ENCODE measurements at places on chromosomes 7 and 10. TPM values are rescaled to one million over a fixed set of nuclear protein-coding genes. Genes with fewer than 3 reads are reported as not detected.

Gene PLAC9
- 31.4 TPM for total RNA-seq

Gene PNLIPRP1
- total RNA-seq = not detected

Gene DNAJB6
- total RNA-seq = 74.5 TPM

Gene URGCP
- total RNA-seq = 41.0 TPM

Gene BMPER
- total RNA-seq = 0.60 TPM

Gene GPNMB
- 60.6 TPM for total RNA-seq

Gene CCDC3
- total RNA-seq = 33.5 TPM

Gene SLC16A9
- total RNA-seq = 15.5 TPM

GRCh38 chr7:50863053-50863452 lies 80.4 kb upstream of the GRB10 start:
- no peaks in the 10 kb centered on the region for H3K27me3 ChIP-seq
- no peak for DNase-seq
- no peaks in the 10 kb centered on the region for H3K36me3 ChIP-seq
- no peaks in the 10 kb centered on the region for H3K4me1 ChIP-seq
- H3K27ac ChIP-seq = no peak overlapping the region
- H3K4me3 ChIP-seq = no peak overlapping the region

DNA sequence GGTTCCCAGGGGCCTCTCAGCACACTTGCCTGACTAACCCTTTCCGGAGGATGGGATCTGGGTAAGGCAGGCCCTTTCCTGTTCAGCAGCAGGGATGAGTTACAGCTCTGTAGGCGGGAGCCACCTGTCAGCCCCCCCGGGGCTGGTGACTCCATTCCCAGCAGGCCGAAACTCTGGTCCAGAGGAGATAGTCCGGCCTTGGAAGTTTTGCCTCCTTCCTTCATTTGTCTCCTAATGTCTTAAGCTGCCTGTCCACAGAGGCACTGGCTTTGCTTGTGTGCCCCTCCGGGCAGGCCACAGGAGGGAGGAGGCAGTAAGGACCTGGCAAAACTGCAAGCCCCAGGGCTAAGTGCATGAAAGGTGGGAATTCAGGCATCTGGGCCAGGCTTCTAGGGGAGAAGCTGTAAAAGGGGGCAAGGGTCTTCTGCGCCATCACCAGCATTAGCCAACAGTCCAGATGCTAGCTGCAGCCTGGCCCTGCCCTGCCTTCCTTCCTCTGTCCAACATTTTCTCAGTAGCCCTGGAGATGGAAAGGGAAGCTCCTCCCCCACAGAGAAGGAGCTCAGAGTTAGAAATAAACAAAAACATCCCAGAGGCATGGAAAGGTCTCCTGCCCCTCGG lies 1.2 kb downstream of the ADIRF start:
- H3K4me3 ChIP-seq = peak overlapping the region; percentile 62
- DNase-seq = no peak
- peak overlapping the region; percentile 97 for H3K27ac ChIP-seq
- H3K36me3 ChIP-seq = no peaks in the 10 kb centered on the region
- H3K27me3 ChIP-seq = no peaks in the 10 kb centered on the region

DNA sequence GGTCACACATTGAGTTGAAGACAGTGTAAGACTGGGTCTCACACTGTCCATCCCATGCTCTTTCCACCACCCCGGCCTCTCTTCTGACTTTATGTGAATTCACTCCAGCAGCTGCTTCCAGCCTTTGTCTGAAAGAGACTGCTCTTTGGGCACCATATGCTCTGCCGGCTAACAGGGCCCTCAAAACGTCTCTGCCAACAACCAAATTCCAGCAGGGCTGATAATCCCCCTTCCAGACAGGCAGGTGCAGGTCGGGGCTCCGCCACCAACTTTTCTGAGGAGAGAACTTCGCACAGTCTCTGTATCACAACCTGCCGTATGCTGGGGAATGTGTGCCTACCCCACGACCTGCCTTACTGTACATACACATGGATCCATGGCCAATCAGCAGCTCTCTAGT lies 64.3 kb downstream of the PLXNA4 start:
- no peaks in the 10 kb centered on the region for H3K36me3 ChIP-seq
- no peak overlapping the region for H3K4me3 ChIP-seq
- peaks cover 6% of the 10 kb centered on the region for H3K4me1 ChIP-seq

- no peaks in the 10 kb centered on the region for H3K36me3 ChIP-seq
- H3K27me3 ChIP-seq = no peaks in the 10 kb centered on the region
- peaks cover 2% of the 10 kb centered on the region for H3K4me1 ChIP-seq
- peak overlapping the region; percentile 74 for H3K4me3 ChIP-seq
Observed at GRCh38 chr10:46555713-46556514, 544 bp downstream of the GPRIN2 start.

GRCh38 chr10:80041162-80041561 lies 37.3 kb upstream of the TMEM254 start:
- H3K4me1 ChIP-seq = no peaks in the 10 kb centered on the region
- H3K36me3 ChIP-seq = no peaks in the 10 kb centered on the region
- no peak overlapping the region for H3K27ac ChIP-seq
- H3K4me3 ChIP-seq = no peak overlapping the region

DNA sequence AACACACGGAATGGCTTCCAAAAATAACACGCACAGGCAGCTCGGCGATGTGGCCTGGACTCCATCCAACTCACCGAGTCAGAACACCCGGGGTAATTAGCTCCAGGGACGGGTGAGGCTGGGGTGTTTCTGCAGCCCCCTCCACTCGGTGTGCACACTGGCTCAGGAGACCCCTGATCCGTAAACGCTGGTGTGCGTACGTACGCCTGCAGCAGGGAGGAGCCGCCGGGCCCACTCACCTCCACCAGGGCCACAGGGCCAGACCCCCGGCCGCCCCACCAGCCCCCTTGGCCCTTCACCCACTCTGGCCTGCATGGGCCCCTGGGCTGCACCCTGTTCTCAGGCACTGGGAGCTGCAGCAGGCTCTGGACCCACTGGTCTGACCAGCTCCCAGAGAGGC lies 22.4 kb upstream of the UTF1 start:
- no peak overlapping the region for H3K27ac ChIP-seq
- no peak overlapping the region for H3K4me3 ChIP-seq
- no peaks in the 10 kb centered on the region for H3K36me3 ChIP-seq
- H3K27me3 ChIP-seq = no peaks in the 10 kb centered on the region

GRCh38 chr10:71443676-71444075 lies 47.0 kb downstream of the CDH23 start:
- no peaks in the 10 kb centered on the region for H3K27me3 ChIP-seq
- no peak overlapping the region for H3K27ac ChIP-seq
- H3K4me3 ChIP-seq = no peak overlapping the region
- no peaks in the 10 kb centered on the region for H3K4me1 ChIP-seq

GRCh38 chr10:36211856-36212255 lies 569.8 kb upstream of the FZD8 start:
- H3K4me3 ChIP-seq = no peak overlapping the region
- H3K27me3 ChIP-seq = no peaks in the 10 kb centered on the region
- DNase-seq = no peak
- no peaks in the 10 kb centered on the region for H3K36me3 ChIP-seq

GRCh38 chr10:43130770-43131171 lies 7.5 kb upstream of the CSGALNACT2 start:
- H3K27me3 ChIP-seq = no peaks in the 10 kb centered on the region
- H3K36me3 ChIP-seq = no peaks in the 10 kb centered on the region
- DNase-seq = no peak

- H3K4me1 ChIP-seq = no peaks in the 10 kb centered on the region
- DNase-seq = no peak
- H3K36me3 ChIP-seq = no peaks in the 10 kb centered on the region
- H3K27me3 ChIP-seq = no peaks in the 10 kb centered on the region
Observed at GRCh38 chr7:28165961-28166955, 14.3 kb downstream of the JAZF1 start.

- no peaks in the 10 kb centered on the region for H3K4me1 ChIP-seq
- no peak overlapping the region for H3K27ac ChIP-seq
Observed at GRCh38 chr7:137328373-137329120, 15.0 kb downstream of the PTN start.

- peak; percentile 20 for DNase-seq
- H3K4me3 ChIP-seq = peak overlapping the region; percentile 100
- peaks cover 2% of the 10 kb centered on the region for H3K36me3 ChIP-seq
- no peaks in the 10 kb centered on the region for H3K27me3 ChIP-seq
Observed at GRCh38 chr7:118183428-118183785, 557 bp upstream of the LSM8 start.
